Caki2 (cell line): ENCODE measurements at places on chromosomes 7 and 10. TPM values are rescaled to one million over a fixed set of nuclear protein-coding genes. Genes with fewer than 3 reads are reported as not detected.
A peak's percentile ranks its signal among the peaks of the same experiment; 100 is the strongest.

- no peak for DNase-seq
These were observed 195.7 kb upstream of the CELF2 start for GRCh38 chr10:10821926-10822325.

DNA sequence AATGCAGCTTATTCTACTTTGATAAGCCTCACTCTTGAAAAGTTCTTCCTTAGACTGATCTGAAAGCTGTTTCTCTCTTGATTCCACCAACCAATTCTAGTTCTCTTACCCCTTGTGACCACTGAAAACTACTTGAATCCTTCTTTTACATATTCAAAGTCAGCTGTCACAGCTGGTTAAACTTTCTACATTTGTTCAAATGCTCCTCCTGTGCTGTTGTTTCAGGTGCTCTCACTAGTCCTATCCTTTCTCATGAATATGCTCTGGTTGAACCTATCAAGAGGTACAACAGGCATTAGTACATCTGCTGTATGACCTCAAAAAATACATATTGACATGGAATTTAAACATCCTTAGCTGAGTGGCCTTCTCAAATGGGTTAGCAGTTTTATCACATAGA, 91.5 kb downstream of the MYO3A start:
- no peak for DNase-seq

- DNase-seq, result no peak
These were observed 28.0 kb upstream of the IKZF1 start for GRCh38 chr7:50276483-50276882.

DNA sequence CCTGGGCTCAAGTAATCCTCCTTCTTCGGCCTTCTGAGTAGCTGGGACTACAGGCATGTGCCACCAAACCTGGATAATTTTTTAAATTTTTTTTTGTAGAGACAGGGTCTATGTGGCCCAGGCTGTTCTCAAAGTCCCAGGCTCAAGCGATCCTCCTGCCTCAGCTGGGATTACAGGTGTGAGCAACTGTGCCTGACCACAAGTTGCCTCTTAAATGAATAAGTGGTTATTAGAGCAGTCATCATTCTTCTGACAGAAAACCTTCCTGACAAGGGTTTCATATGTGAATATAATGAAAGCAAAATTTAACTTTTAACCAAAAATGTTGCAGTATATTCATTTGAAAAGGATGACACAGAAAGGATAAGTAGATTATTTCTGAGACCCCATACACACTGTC, 532.5 kb downstream of the GRM8 start:
- no peak for DNase-seq

DNA sequence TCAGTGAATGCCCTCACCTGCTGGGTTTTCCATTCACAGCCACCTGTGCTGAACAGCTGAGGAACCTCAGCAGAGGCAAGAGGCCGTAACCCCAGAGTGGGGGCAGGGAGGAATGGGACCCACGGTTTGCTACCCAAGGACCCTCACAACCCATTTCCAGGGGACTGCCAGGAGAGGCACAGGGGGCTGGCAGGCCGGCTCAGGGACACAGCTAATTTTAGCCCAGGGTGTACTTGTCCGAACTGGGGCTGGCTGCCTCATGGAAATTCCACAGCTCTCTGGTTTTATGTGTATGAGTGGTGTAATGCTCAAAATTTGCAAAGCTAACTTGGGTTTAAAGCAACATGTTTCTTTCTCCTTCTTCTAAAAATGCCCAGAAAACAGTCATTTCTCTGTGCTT, 42.2 kb downstream of the MINDY4 start:
- DNase-seq, result no peak

DNA sequence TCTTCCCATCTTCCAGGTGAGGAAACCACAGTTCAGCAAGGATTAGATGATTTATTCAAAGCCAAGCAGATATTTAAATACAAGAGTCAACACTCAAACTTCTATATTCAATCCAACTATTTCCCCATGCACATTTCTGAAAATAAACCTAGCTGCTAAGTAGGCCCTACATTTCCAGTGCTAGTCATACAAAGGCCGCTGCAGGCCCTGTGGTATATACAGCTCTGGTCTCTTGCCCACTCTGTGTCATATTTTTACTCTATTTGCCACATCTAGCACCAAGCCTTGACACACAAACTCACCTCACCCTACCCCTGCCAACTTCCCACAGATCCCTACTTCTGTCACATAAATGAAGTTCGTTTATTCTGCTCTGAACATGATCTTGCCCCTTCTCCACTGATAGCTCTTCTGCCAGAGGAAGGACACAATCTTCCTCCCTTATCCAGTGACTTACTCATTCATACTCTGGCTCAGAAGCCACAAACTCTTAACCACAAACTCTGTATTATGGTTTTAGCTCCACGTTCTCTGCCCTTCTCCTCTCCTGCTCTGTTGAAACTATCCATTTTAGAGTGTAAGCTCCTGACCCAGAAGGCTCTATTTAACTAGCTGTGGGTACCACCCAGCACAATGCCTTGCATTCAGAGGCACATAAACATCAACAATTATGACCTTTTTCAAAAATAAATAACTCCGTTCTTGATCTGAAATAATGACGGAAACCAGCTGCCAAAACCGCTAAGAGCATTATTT, 180.7 kb downstream of the CPEB3 start:
- DNase-seq, result no peak

DNA sequence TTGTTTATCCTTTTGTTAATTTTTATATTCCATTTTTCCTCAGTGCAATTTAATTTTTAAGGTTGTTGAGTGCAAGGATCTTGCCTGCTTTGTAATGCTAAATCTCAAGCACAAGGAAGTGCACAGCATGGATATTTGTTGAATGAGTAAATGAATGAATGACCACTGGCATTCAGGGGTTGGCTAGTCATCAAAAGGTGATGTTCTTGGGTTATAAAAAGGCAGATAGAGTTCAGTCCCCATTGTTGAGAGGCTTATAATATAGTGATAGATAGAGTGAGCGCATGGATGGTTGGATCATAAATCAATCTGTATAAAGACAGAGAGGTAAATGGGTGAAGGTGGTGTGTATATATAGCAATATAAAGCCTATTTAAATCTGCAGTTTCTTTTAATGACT, 193.2 kb upstream of the KLF6 start:
- DNase-seq, result peak; percentile 9

DNA sequence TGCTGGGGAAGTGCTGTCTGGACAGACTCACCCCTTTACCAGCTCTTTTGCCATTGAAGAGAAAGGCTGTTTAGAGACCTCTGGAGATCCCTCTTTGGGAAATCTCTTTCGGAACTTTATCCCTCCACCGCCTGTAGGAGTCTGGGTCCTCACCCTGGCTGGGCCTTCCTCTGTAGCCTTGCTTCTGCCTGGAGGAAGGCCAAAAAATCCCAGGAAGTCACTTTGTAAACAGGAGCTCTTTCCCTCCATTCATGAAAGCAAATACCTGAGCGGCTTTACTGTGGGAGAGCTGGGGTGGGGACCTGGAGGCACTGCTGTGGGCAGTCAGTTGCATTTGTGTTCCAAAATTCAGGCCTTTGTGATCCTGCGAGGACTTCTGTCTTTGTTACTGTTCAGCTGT, 126.2 kb downstream of the KLF6 start:
- no peak for DNase-seq

DNA sequence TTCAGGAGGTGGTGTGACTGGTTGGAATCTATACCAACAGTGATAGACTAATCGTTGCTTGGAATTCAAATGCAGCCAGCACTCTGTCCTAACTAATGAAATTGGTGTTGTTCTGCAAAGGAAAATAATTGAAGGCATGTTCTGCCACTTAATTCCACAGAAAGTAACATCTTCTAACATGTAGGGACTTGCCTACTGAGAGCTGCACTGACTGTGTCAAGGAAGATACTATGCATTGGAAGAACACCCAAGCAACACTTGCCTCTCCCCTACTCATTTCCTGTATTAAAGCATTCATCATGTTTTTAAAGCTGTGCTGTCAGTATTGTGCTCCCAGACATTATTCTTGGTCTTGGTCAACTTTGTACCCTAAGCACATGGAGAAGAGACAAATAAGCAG, 2.7 kb upstream of the CYP3A7 start:
- no peak for DNase-seq

DNA sequence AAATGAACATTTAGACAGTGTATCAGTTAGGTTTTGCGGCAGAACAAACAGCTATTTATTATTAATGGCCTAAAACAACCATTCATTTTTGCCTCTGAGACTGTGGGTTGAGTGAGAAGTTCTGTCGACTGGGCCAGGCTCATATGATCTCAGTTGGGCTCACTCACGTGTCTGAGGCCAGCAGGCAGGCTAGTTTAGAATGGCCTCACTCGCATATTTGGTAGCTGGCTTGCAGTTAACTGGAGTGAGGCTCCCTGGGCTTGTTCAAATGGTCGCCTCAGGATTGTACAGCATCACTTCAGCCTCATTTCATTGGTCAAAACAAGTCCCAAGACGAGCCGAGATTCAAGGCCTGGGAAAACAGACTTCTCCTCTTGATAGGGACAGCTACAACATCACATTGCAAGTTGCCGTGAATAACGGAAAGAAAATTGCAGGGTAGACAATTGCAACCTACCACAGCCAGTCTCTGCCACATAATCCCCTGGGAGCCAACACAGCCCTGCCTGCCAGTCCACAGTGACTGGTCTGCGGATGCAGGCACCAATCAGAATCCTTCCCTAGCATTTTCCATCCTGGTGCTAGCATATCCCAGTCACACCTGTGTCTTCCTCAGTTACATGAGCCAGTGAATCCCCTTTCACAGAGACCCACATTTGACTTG, 23.1 kb upstream of the PPIF start:
- no peak for DNase-seq

GRCh38 chr7:44693641-44694313, 54.9 kb upstream of the ZMIZ2 start:
- no peak for DNase-seq

- DNase-seq, result no peak
These were observed 58.0 kb upstream of the PNLIP start for GRCh38 chr10:116487522-116488430.

The LRRD1 gene
- total RNA-seq, result not detected in 2 replicates

The KLF14 gene
- not detected in 2 replicates for total RNA-seq

The HTR5A gene
- total RNA-seq, result not detected in 2 replicates

The POU6F2 gene
- not detected in 2 replicates for total RNA-seq

The PPP1R3C gene
- 3.5 and 4.2 TPM in 2 replicates for total RNA-seq
